ENCODE measurements at places on chromosomes 1 and 21.

- no peak for DNase-seq
Observed at GRCh38 chr21:16589006-16589898, 859.5 kb downstream of the USP25 start.

GRCh38 chr1:43069461-43070050 lies 102.5 kb downstream of the EBNA1BP2 start:
- no peak for DNase-seq

- DNase-seq: no peak
Observed at GRCh38 chr1:206037581-206037980, 13.9 kb upstream of the CTSE start.

DNA sequence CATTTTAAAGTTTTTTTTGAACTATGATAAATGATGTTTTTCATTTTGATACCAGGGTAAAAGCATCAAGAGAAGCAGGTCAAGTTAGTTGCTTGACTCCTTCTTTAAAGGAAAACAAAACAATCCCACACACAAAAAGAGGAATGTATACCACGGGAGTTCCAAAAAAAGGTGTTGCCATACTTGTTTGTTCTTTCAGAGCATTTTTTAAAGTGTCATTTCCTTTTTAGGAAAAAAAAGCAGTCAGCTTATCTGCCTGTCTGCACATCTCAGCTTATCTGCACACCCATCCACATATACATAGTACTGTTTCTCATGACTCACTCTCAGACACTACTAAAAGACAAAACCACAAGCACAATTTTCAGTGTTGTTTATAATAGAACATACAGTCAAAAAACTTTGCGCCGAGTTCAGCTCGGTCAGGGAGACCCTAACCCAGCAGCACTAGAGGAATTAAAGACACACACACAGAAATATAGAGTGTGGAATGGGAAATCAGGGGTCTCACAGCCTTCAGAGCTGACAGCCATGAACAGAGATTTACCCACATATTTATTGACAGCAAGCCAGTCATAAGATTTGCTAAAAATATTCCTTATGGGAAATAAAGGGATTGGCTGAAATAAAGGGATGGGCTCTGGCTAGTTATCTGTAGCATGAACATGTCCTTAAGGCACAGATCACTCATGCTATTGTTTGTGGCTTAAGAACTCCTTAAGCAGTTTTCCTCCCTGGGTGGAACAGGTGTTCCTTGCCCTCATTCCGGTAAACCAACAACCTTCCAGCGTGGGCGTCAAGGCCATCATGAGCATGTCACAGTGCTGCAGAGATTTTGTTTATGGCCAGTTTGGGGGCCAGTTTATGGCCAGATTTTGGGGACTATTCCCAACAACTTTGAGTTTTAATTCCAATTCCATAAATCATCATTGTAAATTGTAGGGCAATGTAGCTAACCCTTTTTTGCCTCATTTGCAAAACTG lies 11.4 kb upstream of the MNDA start:
- no peak for DNase-seq

GRCh38 chr1:41020109-41020576 lies 1.4 kb downstream of the SLFNL1 start:
- DNase-seq: no peak

GRCh38 chr1:42179900-42180329 lies 15.4 kb upstream of the GUCA2A start:
- no peak for DNase-seq

DNA sequence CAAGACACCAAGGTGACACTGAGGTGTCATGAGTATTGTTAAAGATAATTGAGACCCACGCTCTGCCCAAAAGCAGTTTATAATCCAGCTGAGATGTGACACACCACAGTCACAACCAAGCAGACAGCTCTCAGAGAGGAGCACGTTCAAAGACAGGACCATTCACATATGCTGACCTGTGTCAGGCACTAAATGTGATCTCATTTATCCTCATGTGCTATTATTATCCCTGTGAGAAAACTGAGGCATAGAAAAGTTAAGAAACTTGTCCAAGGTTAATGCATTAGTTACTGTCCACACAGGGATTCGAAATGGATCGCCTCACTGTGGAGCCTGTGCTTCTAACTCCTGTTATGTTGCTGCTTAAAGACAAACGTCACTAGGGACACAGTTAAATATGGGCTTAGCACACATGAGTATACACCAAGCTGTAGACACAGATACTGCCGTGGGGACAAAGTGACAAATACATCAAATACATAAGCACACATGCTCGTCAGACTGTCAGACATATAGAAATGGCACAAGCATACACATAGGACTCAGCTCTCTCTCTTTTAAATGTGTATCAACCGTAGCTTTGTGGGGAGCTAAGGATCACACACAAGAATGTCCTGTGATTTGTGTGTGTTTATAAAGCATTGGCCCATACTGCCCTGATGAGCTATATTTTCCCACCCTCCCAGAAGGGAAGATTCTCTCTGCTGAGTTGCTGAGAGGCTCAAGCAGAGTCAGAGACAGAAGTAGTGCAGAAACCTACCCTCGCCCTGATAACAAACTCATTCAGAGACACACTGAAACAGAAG lies 3.5 kb upstream of the IGSF8 start:
- no peak for DNase-seq

DNA sequence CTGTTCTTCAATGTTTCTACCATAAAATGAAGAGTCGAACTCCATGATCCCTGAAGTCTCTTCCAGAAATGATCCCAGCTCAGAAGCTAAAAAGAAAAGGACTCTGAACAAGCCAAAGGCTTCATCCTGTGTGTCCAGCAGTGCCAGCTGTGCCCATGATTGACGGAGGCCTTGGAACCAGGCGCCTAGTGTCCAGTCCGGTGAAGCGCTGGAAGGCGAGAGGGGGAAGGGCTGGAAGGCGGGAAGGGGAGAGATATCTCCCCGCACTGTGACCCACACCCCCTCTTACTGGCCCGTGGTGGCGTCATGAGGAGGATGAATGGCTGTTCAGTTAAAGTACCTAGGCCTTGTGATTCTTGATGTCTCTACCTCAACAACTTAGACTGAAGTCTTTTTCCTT lies 10.4 kb upstream of the PLEKHA6 start:
- no peak for DNase-seq

GRCh38 chr1:97042551-97042950 lies 321.0 kb downstream of the PTBP2 start:
- no peak for DNase-seq

DNA sequence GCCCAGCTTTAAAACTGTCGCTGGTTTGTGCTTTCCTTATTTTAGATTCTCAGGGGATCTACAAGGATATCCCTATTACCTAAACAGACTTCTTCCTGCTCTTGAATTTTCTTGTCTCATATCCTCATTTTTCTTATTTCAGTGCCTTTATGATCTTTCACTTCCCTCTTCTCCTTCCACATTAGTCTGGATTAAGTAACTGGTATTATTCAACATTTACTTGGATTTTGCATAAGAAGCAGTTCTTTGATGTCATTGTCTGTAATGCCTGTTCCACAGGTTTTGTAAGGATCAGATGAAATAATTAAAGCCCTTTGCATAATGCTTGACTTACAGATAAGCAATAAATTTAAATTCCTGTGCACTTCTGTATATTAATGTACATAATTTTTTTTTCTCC lies 26.5 kb downstream of the CXADR start:
- DNase-seq: no peak

- no peak for DNase-seq
Observed at GRCh38 chr1:87560601-87561360, 232.1 kb downstream of the LMO4 start.

- DNase-seq: peak; percentile 56
Observed at GRCh38 chr1:92960395-92961130, 699 bp downstream of the DIPK1A start.

DNA sequence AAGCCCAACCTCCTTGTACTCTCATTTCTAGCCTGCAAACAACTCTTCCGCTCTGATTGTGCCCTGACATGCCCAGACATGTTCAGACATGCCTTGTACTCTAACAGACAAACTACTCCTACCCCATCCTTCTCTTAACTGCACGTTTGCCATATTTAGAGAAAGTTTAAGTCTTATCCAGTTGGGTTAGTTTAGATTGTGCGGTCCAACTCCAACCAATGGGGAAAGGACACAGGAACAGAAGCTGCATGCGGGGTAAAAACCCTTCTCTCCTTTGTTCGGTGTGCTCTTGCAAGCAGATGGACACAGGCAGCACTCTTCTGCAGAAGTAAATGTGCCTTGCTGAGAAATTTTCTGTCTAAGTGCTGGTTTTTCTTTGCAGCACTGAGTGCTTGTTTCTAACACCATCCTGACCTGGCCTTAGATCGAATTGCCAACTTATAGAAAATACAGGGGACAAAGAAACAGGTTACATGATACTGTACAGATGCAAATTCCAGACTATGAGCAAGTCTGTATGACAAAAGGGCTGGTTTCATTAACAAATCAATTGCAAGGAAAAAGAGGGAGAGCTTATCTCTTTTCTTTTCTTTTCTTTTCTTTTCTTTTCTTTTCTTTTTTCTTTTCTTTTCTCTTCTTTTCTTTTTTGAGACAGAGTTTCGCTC lies 35.8 kb upstream of the IFNGR2 start:
- DNase-seq: no peak

GRCh38 chr1:35261412-35262120 lies 6.9 kb upstream of the ZMYM4 start:
- no peak for DNase-seq

- no peak for DNase-seq
Observed at GRCh38 chr21:38659936-38660332, 145.8 kb upstream of the ETS2 start.

GRCh38 chr1:55476445-55477015 lies 261.4 kb upstream of the USP24 start:
- DNase-seq: no peak

DNA sequence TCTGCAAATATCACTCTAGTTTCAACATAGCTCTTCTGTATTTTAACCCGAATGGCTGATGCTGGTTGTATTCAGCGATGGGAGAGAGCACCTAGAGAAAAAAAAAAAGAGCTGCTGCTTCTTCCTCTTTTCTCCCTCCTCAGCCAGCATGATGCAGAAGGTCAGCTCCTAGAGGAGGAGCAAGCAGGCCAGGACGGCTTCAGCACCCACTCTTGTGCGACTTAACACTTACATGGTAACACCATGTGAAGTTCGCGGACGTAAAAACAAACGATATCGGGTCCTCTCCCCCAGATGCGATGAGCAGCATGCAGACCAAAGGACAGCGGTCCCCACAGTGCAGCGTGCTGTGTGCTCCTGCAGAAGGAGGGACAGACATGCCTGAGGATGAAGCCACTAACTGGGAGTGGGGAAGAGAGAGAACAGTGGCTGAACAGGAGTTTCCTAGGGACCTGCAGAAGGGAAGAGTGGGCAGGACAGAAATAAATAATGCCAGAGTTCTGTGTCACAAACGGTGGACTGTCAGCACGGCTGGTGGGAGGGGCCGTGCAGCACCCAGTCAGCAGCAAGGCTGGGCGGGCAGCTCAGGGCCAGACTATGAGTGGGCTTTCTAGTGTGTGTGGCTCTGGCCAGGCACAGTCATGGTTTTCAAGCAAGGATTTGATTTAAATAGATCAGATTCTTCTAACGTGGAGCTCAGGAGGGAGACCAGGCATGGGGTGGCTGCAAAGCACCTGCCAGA lies 11.4 kb upstream of the B3GALT5 start:
- DNase-seq: no peak

DNA sequence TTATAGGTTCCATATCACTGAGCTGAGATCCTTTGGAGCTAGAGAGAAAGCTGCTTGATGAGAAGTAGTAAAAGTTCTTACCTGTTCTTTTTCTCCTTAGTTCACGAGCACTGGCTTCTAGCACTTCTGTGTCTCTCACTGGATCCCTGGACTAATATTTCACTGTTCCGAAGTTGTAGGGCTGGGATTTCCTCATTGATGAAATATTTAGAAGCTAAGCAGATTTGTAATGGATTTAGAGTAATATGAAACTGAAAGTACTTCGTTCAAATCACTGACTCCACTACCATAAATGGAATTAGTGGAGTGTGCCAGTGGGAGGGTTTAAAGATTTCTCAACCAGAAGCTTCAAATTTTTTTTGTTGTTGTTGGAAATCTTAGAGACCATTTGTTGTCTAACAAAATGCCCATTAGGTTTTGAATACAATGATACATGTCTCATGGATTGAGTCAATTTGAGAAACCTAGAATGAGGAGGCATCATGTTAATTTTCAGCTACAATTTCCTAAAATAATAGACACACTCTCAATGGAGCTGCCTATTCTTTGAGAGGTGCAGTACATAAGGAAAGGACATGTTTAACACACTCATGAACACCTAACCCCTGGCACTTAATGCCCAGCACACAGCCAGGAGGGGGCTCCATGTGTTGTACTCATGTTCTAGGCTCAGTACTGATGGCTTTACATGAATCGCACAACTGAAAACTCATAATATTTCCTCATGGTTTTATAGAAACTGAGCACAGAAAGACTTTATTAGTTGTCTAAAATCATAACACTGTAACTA lies at the start of gene GBP1:
GBP1 (minus strand) TSS at position 130 of the 790 bp plus-strand sequence. CDS start 1,974 bp downstream, outside the sequence.
- DNase-seq: no peak

DNA sequence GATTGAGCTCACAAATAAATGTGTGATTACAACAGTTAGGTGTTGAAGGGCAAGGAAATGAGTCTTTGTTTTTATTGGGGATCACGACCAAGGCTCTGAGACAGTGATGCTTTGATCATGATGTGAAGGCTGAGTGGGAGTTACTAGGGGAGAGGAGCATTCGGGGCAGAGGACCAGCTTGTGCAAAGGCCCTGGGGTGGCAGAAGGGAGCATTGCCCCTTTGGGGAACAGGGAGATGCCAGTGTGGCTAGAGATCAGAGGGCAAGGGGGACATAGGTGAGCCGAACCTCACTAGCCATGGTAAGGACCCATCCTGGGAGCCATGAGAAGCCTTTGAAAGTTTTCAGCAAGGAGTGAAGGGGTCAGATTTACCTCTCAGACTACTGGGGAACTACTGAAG lies 31.1 kb downstream of the TNFRSF8 start:
- DNase-seq: no peak

DNA sequence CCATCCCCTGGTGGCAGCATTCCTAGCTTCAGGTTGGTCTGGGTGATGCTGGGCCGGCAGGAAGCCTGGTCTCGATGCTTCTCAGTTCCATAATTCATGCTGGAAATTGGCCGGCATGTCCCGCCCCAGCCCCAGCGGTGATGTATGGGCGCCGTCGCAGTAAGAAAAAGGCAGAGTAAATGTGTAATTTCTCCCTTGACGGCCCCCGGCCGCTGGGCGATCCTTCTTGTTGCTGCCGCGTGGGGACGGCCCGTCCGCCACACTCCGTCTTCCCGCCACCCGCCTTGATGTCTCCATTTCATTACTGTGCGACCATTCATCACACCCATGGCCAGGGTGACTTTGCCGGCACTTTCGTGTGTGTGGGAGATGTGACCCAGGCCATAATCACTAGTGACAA lies 8.5 kb downstream of the DMAP1 start:
- no peak for DNase-seq

- no peak for DNase-seq
Observed at GRCh38 chr1:204348722-204349121, 11.0 kb downstream of the PLEKHA6 start.

DNA sequence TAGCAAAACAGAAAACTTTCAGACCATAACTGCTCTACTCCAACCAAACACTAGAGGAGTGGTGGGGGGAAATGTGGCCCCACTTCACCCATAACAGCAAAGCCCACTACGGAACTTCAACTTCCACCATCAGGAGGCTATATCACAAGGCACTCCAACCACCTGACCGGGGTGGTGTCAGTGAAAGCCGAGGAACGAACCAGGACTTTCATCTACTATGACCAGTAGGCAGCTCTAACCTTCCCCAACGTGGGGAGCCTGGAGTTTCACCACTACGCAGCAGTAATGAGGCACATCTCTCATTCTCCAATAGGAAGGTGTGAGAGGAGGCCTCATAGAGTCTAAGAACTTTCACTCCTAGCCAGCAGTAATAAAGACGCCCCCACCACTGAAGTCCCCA lies 42.4 kb upstream of the ATP1B1 start:
- DNase-seq: no peak
